ENCODE measurements at places on chromosomes 13 and 19.

DNA sequence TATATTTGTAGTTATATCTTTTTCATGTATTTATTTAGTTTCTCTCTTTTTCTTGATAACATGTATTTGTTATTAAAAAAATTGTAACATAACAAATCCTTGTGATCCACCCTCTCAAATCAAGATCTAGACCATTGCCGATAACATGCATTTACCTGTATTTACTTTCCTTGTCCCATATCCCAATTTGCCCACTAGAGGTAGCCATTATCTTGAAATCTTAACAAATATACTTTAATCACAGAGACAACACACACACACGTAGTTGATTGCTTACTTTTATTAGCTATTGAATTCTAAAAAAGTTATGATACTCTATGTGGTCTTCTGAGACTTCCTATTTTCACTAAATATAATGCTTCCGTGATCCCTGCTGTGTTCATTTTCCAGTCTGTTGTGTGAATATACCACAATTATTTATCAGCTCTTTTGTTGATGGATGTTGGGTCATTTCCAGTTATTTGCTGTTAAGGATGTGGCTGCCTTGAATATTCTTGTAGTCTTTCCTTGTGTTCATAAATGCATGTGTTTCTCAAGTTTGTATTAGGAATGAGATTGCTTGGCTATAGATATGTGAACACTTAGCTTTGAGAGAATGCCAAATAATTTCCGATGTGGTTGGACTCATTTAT lies 31.3 kb upstream of the ZMYM2 start:
- no peak for DNase-seq

- peak; percentile 7 for DNase-seq
Measured at GRCh38 chr13:26456650-26457049, 100.8 kb upstream of the WASF3 start.

DNA sequence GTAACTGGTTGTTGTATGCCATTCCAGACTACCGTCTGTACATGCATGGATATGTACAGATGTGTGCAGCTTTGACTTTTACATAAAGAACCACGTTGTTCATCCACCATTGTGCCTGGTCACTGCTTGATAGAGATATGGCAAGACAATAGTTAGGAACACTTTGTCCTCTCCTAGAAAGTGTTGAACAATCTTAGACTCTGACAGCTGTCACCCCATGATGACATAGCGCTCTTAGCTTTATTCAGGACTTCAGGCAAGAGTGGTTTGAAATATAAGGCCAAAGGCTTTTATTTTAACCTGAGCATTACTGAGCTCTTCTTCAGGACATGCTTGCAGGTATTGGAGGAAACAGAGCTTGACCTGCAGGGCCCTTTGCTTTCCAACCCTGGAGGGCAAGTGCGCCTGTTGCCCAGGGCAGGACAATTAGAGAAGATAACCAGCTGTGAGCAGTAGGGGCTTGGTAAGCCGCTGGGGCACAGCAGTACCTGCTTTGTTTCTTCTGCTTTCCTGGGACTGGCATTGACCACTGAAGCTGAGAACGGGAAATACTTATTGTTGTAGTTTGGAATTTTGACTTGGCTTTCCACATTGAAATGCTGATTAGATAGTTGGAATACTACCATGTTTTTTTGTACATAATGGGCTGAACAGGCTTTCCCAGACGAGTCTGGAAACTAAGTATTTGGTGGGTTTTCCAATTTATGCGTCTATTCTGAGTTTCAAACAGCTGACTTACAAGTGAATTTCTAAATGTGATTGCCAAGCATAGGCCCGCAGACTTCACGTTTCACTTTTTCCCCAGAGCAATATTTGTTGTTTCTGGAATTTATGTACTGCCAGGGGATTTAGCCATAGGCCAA lies 51.1 kb downstream of the GARRE1 start:
- no peak for DNase-seq

DNA sequence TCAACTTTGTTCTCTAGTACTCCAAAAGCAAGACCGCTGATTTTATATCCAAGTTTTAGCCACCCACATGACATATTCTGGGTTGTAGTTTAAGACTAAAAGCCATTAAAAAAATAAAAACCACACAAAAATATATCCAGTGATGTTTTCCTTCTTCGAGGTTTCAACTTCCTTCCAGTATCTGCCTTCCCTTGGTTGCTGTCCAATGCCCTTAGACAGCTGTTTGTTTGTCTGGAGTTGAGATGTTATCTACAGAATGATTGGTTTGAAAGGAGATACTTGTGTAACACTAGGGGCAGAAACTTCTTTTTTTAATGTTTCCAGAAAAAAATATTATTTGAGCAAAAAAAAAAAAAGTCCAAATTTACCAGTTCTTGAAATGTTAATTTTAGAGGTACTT lies 591.5 kb upstream of the PCDH9 start:
- no peak for DNase-seq

DNA sequence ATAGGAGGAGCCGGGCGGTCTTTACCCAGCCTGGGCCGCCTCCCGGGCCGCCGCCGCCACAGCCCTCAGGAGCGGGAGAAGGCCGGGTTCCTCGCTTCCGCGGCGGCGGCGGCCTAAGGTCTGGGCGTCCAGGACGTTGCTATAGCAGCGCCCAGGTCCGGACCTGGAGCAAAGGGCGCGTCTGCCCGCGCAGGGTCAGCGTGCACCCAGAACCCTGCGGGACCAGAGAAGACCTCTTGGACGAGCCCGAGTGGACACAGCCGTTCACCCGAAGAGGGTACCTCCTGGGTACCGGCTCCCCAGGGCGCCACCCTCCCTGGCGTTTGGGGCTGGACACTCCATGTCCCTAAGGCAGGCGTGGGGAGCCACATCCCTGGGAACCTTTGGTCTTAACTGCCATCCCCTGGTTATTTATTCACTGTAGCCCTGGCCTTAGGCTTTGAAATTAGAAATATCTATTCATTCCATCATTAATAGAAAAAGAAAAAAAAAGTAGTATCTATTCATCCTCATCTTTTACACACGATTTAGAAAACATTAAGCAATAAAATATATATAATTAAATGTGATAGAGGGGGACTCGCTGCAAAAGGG lies 2.4 kb downstream of the DZIP1 start:
- DNase-seq: no peak

DNA sequence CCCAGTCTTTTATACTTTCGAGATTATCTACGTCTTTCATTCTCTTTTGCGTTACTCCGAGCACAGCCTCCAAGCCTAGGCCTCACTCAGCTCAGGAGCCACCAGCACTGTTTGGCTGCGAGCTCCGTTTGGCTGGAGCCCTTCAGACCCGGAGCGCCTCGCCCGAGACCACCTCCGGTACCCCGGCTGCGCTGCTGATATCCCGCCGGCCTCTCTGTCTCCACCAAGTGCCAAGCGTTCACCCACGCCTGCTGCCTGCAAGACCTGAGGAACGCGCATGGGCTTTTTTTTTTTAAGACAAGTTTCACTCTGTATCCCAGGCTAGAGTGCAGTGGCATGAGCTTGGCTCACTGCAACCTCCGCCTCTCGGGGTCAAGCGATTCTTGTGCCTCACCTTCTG lies 14.1 kb upstream of the ZNF177 start:
- DNase-seq: no peak

DNA sequence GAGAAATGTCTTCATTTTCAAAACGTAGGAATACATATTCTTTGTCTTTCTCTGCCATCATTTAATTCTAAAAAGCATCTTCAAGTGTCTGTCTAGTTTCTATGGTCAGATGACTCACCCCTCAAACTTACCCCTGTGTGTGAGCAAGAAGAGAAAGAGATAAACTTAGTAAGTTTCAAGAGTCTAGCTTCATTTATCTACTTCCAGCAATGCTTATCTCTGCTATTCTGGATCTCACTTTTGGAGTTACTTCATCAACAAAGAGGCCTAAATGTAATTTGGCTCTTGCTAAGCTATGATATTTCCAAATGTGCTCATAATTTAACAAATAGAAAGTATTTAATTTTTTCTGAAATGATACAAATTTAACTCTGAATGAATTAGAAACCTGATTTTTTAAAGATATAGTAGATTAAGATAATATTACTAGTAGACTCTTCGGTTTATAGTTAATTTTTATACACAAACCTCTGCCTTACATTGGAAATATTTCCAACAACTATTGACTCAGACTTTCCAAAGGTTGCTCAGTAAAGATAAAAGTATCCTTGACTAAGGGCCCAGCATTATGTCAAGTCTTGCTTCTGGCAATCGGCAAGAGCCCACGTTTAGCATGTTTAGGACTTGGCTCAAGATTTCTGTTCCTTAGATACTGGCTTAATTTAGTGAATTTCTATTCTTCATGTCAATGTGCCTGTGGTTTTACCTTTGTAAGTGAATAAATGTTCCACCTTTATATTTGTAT lies 1511.0 kb upstream of the SLC10A2 start:
- DNase-seq: no peak

DNA sequence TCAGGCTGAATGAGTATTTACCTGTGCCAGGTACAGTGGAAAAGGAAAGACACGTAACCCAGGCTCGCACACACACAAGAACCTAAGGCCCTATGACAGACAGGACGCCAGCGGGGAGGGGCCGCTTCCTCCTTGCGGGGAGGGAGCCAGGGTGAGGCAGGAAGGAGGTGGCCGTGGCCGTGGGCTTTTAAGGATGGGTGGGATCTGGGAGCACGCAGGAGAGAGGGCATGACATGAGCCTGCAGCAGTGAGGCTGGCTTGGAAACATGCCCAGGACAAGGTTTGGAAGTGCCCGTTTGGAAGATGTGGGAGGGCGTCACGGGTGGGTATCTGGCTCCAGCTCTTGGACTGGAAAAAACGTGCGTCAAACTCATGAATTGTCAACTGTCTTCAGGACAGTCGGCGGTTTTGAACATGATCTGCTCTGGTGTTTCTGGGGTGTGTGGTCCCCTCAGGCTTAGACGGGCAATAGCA lies 20.1 kb downstream of the SH3GL1 start:
- no peak for DNase-seq

GRCh38 chr19:8240274-8241229 lies 31.4 kb downstream of the CERS4 start:
- peak; percentile 90 for DNase-seq

- peak; percentile 41 for DNase-seq
Measured at GRCh38 chr19:7507884-7508283, 8.0 kb upstream of the ZNF358 start.

DNA sequence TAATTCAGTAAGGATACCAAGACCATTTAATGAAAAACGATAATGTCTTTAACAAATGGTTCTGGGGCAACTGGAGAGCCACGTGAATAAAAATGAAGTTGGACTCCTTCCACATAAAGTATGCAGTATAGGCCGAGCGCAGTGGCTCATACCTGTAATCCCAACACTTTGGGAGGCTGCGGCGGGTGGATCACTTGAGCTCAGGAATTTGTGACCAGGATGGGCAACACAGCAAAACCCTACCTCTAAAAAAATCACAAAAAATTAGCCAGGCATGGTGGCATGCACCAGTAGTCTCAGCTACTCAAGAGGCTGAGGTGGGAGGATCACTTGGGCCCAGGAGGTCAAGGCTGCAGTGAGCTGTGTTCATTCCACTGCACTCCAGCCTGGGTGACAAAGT lies 20.6 kb upstream of the CD33 start:
- DNase-seq: no peak

DNA sequence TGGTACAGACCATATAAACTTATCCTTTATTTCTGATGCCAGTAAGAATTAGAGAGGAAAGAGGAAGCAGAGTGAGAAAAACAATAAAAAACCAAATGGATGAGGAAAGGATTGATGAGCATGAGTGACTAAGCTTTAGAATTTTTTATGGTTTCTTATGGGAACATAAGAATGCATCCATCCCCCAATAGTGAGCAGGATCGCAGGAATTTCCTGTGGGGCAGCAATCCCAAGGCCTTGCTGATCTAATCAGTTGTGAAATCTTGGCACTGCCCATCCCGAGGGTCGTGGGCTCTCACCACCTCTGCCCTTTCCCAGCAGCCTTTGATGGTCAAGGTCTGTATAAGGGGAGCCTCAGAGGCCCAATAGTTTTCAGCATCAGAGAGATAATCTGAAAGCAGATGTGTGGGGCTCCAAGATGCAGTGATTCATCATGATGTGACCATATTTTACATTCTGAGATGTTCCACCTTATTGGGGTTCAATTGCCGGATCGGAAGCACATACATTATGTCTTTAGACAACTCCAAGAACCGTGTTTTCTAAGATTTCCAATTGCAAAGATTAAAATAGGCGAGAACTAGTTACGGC lies 222.1 kb downstream of the DNAJC15 start:
- no peak for DNase-seq

GRCh38 chr19:58519087-58519354 lies 589 bp downstream of the ZBTB45 start:
- peak; percentile 45 for DNase-seq

GRCh38 chr13:61695147-61695546 lies 279.5 kb upstream of the PCDH20 start:
- DNase-seq: no peak

DNA sequence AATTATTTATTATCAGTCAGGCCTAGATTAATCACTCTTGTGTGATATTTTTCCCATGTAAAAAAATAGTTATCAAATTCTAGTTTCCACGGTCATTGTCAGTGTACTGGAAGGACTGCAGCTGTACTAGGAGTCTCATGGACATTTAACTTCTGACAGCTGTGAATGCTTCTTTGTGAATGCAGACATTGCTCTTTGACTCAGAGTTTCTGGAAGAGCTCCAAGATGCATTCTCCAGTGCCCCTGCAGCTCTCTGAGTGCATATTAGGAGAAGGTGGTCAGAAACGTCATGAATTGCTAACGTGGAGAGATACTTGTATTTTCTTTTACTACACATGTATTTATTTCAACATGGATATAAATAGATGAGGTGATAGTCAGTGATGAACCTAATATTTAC lies 9.7 kb upstream of the SLITRK5 start:
- no peak for DNase-seq

DNA sequence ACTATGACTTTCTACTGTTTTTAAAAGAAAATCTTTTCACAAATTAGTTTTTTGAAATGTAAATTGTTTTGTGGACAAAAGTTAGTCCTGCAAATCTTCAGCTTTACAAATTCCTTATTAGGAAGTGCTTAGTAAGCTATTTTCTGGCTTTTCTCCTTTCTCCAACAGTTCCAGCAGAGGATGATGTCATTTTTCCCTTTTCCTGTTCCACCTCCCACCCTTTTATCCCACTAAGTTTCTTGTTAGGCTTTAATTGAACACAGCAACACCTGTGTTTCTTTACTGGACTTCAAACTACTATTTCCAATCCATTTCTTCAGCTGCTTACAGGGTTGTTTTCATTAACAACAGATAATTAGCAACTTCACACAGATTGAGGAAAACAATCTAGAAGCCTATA lies 389.2 kb downstream of the NDFIP2 start:
- no peak for DNase-seq

Data from NCI-H2029 (cell line).